ENCODE measurements at places on chromosomes 7 and 10.
A peak's percentile ranks its signal among the peaks of the same experiment; 100 is the strongest.

- no peak for DNase-seq
Measured at GRCh38 chr7:36781011-36781738, 56.9 kb upstream of the AOAH start.

DNA sequence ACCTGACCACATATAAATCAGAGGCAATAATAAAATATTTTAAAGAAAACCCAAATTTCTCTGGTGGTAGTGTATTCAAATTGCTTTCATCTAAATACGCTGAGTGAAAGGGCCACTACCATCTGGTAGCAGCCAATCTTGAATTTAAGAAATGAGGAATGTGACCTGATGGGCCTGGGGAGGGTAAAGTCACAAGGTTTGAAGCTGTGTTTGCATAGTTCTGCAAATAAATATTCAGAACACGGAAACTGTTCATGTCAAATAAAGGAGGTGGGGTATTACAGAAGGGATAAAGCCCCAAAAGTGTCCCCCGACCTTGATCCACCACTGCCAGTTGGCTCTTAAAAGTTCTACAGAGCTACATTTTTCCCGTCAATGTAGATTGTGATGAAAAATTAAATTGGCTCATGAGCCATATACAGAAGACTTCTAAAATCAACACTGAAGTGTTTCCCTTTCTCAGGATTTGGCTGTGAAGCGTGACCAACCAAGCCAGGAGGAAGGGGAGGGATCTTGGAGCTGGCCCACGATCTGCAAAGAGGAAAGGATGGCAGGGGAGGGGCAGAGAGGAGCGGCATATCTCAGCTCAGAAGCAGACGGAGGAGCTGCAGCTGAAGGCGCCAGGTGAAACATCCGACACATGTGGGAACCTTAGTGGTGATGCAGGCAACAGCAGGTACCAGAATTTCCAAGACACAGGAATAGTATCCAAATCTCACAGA is 39.6 kb downstream of the MPP7 start:
- no peak for DNase-seq

GRCh38 chr7:69710768-69711438 is 112.6 kb downstream of the AUTS2 start:
- no peak for DNase-seq

DNA sequence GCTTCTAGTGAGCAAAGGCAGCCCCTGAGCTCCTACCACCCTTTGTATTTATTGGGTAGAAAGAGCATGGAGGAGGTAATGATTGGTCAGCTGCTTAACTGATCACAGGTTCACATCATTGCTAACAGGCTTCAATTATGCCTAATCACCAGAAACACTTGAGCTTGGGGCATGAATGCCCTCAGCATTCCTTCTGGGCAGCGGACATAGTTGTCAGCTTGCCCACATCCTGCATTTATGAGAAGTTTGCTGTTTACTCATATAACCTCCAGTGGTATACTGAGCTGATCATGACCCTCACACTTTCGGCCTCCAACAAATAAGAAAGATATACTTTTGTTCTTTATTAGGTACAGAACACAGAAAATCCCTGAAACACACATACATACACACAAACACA is 140.3 kb upstream of the ODAD2 start:
- peak; percentile 25 for DNase-seq

DNA sequence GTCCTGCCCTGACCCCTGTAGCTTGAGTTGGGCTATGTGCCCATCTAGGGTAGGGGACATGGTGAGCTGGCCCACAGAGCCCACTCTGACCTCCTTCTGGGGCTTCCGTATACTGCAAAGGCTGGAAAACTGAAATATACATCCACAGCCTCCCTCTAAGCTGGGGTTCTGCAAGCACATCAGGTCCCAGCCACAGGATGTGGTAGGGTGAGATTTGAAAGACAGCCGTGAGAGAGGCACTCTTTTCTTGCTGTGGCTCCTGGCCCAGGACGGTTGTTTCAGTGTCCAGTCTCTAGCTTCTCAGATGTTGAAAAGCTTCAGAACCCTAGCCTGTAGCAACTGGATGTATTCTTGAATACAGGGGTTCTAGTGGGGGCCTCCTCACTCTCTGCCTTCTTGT is 60.1 kb upstream of the ADRB1 start:
- DNase-seq: no peak

DNA sequence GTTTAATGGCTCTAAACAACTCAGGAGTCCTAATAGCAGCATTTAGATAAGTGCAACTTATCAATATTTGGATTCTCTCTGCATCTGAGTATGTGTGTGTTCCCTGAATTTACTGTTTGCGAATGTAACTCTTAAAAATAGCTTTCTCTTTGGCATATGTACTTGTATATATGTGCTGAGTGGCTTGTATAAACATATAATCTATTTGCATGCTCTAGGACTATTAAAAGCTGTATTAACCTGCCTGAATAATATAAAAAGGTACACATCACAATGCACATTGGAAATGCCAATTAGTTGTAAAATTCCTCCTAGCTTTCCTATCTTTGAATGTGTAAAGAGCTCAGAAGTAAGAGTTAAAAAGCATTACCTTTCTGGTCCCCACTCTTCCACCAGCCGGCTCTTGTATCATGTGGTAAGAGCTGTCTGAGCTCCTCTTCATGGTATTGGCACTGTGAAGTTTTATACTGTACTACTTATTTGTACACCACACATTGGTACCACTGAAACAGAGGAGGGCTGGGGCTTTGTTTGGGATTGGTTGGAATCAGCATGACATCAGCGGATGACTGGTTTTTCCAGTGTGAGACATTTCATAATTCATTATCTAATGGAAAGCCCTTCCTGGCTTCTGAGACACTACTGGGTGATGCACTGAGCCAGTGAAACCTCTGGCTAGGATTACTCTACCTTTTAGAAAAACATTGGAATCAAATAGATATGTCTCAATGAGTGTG is at the start of gene INHBA:
INHBA (minus strand) TSS at position 456 of the 737 bp plus-strand sequence. CDS start 2,716 bp downstream, outside the sequence.
- DNase-seq: peak; percentile 97

DNA sequence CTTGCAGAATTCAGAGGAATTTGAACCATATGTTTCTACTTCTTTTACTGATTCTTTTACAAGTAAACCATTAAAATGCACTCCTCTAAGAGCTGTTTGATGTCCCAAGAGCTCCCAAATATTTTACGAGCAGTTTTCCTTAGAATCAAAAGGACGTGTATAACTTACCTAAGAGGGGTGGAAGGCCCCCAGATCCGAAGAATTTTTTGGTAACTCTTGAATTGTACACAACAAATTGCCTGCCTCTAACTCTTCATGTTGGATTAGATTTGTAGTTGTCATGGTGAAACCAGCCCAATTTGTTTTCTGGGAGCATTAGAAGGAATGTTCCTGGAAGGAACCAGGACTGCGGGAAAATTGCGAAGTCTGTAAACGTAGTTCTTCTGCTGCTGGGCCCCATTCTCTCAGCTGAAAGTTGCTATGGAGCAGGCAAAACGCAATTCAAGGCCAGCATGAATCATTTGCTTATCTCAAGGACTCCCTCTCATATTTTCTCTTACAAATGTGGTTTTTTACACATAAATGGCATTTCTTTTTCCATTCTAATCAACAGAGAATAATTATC is 124.8 kb upstream of the TMEM72 start:
- peak; percentile 96 for DNase-seq

GRCh38 chr7:97307521-97308108 is 190.1 kb downstream of the SDHAF3 start:
- DNase-seq: no peak

- DNase-seq: peak; percentile 78
Measured at GRCh38 chr7:42661312-42661711, 250.6 kb downstream of the C7orf25 start.

- DNase-seq: peak; percentile 70
Measured at GRCh38 chr7:20244334-20245120, 27.3 kb upstream of the MACC1 start.

DNA sequence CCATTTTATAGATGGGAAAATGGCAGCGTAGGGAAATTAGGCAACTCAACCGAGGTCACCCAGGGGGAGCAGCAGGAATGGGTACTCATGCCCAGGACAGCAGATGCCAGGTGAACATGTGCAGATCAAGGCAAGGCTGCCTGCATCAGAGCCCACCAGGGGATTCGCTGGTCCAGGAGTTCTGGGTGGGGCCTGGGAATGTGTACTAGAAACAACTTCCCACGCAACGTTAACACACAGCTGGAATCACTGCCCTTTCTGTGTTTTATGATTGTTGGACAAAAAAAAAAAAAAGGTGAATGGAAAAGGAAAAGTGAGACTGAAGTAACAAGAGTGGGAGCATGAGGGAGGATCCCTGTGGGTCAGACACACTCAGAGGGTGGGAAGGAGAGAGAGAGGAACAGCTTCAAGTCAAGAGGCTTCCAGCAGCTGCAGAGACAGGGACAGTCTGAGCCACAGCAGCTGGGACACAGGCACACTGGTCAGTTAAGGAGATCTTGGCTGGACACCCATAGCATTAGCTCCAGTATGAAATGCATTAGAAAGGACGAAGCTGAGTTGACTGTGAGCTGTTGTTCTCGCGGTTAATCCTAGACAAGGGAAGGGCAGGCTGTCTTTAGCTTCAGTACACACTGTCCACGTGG is 187.9 kb upstream of the INHBA start:
- no peak for DNase-seq

- DNase-seq: peak; percentile 82
Measured at GRCh38 chr7:116354171-116354545, 143.8 kb downstream of the TES start.

DNA sequence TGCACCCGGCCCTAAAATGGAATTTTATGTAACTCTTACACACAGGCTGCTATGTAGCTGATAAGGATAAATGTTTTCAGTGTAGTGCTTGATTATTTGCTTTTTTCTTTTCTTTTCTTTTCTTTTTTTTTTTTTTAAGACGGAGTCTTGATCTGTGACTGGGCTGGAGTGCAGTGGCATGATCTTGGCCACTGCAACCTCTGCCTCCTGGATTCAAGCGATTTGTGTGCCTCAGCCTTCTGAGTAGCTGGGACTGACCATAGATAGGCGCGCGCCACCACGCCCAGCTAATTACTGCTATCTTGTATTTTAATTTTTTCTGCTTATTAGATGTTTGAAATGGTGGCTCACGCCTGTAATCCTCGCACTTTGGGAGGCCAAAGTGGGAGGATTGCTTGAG is 3.4 kb downstream of the RABGEF1 start:
- no peak for DNase-seq

- peak; percentile 63 for DNase-seq
Measured at GRCh38 chr7:123271856-123272255, 72.1 kb upstream of the SLC13A1 start.

- no peak for DNase-seq
Measured at GRCh38 chr7:123738356-123738755, 10.4 kb downstream of the WASL start.

- DNase-seq: peak; percentile 81
Measured at GRCh38 chr10:14617852-14618251, 156.8 kb downstream of the FAM107B start.

- no peak for DNase-seq
Measured at GRCh38 chr10:46310851-46311250, 24.1 kb downstream of the ANTXRL start.

DNA sequence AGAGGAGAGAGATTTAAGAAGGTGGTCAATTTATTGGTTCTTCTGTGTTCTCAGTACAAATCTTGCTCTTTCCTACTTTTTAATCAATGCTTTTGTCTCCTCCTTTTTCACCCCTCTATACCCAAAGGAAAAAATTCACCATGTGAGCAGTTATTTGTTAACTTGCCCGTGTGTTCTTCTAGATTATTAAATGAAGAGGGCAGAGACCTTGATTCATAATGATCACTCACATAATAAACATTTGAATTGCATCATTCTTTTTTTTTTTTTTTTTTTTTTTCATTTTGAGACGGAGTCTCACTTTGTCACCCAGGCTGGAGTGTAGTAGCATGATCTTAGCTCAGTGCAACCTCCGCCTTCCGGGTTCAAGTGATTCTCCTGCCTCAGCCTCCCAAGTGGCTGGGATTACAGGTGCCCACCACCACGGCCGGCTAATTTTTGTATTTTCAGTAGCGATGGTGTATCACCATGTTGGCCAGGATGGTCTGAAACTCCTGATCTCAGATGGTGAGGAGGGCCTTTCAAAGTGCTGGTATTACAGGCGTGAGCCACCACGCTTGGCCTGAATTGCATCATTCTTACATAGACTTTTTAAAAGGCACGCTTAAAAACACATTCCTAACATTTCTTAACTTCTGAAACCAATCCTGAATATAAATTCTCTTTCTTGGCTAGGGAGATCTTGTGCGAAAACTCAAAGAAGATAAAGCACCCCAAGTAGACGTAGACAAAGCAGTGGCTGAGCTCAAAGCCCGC is 3.6 kb downstream of the GARS1 start:
- peak; percentile 70 for DNase-seq

DNA sequence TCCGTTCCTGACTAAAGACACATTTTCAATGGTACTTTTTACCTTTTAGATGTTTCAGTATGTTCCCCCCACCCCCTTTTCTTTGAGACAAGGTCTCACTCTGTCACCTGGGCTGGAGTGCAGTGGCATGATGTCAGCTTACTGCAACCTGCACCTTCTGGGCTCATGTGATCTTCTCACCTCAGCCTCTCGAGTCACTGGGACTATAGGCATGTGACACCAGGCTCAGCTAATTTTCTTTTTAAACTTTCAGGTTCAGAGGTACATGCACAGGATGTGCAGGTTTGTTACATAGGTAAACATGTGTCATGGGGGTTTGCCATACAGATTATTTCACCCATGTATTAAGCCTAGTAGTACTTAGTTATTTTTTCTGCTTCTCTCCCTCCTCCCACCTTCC is 99.3 kb upstream of the RPA3 start:
- DNase-seq: no peak

- no peak for DNase-seq
Measured at GRCh38 chr10:44674536-44675386, 236.4 kb upstream of the TMEM72 start.

DNA sequence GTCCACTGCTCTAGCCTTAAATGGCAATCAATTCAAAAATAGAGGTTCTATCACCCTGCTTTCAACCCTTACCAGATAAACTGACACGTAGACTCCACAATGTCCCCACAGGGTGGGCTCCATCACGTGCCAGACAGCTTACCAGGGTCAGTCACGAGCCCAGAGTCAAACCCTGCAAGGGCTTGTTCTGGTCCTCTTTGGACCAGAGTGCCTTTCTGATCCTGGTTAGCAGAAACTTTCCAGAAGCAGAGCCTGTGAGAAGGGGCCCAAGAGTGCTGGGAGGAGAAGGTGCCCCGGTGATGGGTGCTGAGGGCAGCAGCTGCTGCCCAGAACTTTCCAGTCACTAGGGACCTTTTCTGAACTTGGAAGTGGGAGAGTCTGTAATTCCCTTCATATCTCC is 354 bp upstream of the GIMAP5 start:
- no peak for DNase-seq

- no peak for DNase-seq
Measured at GRCh38 chr10:127414024-127414423, 135.1 kb upstream of the NPS start.
